Bronchus fibroblast of lung (primary cell): ENCODE measurements at places on chromosomes 4 and X. TPM values are rescaled to one million over a fixed set of nuclear protein-coding genes. Genes with fewer than 3 reads are reported as not detected.

The AVPR2 gene
- total RNA-seq = 0.50 TPM in 1 of 2 replicates, not detected in the other

The STPG2 gene
- not detected in 2 replicates for total RNA-seq

The OPHN1 gene
- 3.0 and 3.7 TPM in 2 replicates for total RNA-seq

The PCDH18 gene
- 70.1 and 73.0 TPM in 2 replicates for total RNA-seq

The DSPP gene
- total RNA-seq = not detected in 2 replicates

The PLAC8 gene
- 0.34 and 0.89 TPM in 2 replicates for total RNA-seq

The SPANXN2 gene
- not detected in 2 replicates for total RNA-seq

The HEPH gene
- 5.2 and 7.1 TPM in 2 replicates for total RNA-seq

The FRMD7 gene
- not detected in 2 replicates for total RNA-seq

The LGI2 gene
- not detected in 2 replicates for total RNA-seq

The ITGB1BP2 gene
- total RNA-seq = 0.30 and 3.4 TPM in 2 replicates

The PDLIM3 gene
- total RNA-seq = 7.9 and 20.1 TPM in 2 replicates

The TLR10 gene
- not detected in 2 replicates for total RNA-seq

The GSPT2 gene
- 4.9 and 5.2 TPM in 2 replicates for total RNA-seq

The P2RY4 gene
- 0.15 TPM in 1 of 2 replicates, not detected in the other for total RNA-seq

The PRKG2 gene
- total RNA-seq = 1.0 and 2.2 TPM in 2 replicates

The MAB21L2 gene
- total RNA-seq = 0.15 and 0.67 TPM in 2 replicates

The G3BP2 gene
- total RNA-seq = 83.5 and 93.6 TPM in 2 replicates

The IL2RG gene
- not detected in 2 replicates for total RNA-seq

The DCAF8L2 gene
- total RNA-seq = not detected in 2 replicates

The TMEM156 gene
- total RNA-seq = 1.8 and 2.1 TPM in 2 replicates

The PPP3CA gene
- 18.4 and 20.3 TPM in 2 replicates for total RNA-seq

The CXCL11 gene
- not detected in 2 replicates for total RNA-seq
